Activated CD4-positive, alpha-beta T cell treated with anti-CD3 and anti-CD28 coated beads, Interleukin-2, amount 50 U/mL, for 1 hour (primary cell): ENCODE measurements at places on chromosomes 1 and 21.
A peak's percentile ranks its signal among the peaks of the same experiment; 100 is the strongest.

DNA sequence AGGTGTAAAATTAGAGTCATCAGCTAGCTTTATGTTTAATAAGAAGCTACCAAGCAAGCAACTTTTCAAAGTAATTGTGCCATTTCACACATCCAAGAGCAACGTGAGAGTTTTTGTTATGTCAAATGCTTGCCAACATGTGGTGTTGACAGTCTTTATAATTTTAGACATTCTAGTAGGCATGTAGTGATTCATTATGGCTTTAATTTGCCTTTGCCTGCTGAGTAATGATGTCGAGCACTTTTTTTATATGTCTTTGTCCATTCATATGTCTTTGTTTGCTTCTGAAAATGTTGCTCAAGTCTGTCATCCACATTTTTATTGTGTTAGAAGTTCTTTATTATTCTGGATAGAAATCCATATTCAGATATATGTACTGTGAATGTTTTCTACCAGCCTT is 21.4 kb upstream of the CHIT1 start:
- no peak for DNase-seq

DNA sequence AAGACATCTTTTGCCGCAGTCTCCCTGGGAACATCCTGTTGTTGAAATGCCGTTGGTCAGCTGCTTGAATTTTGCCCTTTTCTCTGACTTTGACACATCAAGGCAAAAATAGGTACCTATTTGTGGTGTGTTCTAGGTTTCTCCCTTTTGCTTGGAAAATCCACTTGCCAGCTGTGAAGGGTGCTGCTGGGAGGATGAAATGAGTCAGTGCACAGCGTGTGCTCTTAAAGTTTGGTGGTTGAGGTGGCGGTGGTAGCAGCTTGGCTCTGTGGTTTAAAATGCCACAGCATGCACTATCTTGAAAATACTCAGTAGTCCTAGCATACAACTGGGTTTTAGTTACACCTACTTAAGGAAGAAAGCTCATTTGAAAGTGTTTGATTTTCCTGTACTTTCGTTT is 183.8 kb downstream of the DHRS3 start:
- peak; percentile 46 for DNase-seq

DNA sequence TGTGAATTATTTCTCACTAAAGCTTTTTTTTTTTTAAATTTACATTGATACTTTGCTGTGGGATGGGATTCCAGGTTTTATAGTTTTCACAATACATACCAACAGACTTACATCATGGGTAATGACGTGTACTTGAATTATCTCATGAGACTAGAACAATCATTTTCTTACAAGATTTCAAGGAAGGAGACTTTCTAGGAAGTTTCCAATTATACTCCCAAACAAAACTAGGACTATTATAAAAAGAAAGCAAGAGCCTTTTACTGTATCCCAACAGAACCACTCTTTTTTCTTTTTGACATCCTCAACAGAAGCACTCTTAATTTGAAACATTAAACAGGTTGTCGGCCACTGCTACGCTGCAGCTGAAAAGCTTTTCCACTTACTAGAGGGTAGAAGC is 48.7 kb downstream of the TESK2 start:
- DNase-seq: no peak

GRCh38 chr1:30695439-30695841 is 27.9 kb downstream of the MATN1 start:
- DNase-seq: no peak

GRCh38 chr21:45630066-45630694 is 13.3 kb upstream of the PCBP3 start:
- DNase-seq: no peak

DNA sequence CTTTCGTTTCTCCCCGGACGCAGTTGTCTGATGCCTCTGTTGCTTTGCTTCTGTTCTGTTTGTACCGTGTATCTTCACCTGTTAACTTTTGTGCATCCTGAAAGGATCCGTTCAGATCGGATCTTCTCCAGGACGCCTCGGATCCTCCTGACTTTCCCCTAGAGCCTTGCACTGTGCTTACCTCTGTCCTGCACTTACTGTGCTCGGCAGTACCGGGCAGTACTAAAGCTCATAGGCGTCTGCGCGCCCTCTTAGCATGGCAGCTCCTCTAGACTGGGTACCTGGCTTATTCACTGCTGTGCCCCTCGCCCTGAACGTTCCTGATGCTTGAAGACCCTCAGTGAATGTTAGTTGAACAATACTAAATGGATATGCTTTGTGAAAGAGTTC is 934 bp downstream of the SCP2 start:
- no peak for DNase-seq

DNA sequence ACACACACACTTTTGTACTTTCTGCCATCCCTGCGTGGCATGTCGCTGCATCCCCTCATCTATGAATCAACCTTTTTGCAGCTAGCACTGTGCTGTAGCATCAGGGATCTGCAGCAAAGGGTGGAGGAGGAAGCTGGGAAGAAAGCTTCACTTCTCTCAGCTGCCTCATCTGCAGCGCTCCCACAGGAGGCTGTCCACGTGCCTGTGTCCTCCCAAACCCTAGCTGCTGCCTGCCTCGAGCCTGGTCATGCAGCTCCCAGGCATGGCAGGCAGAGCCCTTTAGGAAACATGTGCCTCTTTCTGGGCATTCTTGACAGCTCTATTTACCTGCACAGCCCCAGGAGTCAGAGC is 262.1 kb upstream of the SGIP1 start:
- DNase-seq: no peak

DNA sequence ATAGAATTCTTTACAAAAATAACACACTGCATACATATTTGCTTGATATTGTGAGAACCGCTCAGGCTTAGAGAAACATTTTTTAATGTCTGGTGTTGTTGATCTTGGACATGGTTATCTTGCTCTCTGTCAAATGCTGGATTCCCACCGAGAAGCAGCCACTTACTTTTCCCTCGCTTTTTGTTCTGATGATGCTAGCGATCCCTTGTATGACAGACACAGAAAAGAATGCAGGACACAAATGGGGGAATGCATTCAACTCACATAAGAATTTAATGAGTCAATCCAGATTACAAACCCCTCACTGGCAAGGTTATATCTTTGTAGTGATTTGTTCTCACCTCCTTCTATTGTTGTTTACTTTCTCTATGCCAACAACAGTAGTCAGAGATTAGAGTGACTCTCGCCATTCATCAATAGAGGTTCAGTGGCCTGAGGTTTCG is 76.8 kb upstream of the AKT3 start:
- DNase-seq: no peak

GRCh38 chr1:83499998-83500397 is 498.9 kb downstream of the TTLL7 start:
- DNase-seq: no peak

GRCh38 chr1:197600751-197601150 is 174.5 kb downstream of the DENND1B start:
- no peak for DNase-seq

GRCh38 chr1:243394601-243395464 is 139.0 kb downstream of the SDCCAG8 start:
- DNase-seq: no peak

- DNase-seq: no peak
Observed at GRCh38 chr1:234997201-234997895, 131.3 kb downstream of the TOMM20 start.

- DNase-seq: no peak
Observed at GRCh38 chr1:86938450-86938849, 24.0 kb downstream of the HS2ST1 start.

DNA sequence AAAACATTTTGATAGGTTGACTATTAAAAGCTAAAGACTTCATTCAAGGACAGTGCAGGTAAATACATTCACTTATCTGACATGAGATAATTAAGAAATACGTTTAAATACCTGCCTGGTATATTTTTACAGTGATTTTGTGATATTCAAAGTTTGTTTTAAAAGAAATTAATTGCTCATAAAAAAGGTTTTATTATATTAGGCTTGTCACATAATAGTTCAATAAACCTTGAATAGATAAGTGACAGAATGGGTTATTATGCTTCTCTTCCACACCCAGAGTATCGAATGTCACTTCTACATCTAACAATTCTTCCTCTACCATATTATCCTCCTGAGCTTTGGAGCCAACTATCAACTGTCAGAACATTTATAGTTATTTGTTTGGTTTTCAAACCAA is 60.0 kb downstream of the LTN1 start:
- no peak for DNase-seq

GRCh38 chr1:97088391-97088790 is 366.8 kb downstream of the PTBP2 start:
- DNase-seq: no peak

- no peak for DNase-seq
Observed at GRCh38 chr1:198837278-198838021, 198.6 kb downstream of the PTPRC start.

GRCh38 chr1:241235256-241235897 is 121.6 kb downstream of the RGS7 start:
- DNase-seq: no peak

DNA sequence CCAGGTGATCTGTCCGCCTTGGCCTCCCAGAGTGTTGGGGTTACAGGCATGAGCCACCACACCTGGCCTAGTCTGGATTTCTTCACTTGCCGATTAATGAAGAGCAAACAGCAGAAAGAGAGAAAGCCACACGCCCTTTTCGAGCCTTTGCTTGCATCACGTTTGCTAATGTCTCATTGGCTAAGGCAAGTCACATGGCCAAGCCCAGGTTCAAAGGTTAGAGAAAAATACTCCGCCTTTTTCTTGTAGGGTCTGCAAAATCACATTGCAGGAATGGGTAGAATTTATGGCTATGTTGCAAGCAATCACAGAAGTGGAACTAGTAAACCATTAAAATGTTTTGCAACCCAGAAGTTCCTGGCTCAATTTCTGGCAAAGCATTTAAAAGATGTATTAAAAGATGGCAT is 26.8 kb upstream of the BACH1 start:
- DNase-seq: no peak

DNA sequence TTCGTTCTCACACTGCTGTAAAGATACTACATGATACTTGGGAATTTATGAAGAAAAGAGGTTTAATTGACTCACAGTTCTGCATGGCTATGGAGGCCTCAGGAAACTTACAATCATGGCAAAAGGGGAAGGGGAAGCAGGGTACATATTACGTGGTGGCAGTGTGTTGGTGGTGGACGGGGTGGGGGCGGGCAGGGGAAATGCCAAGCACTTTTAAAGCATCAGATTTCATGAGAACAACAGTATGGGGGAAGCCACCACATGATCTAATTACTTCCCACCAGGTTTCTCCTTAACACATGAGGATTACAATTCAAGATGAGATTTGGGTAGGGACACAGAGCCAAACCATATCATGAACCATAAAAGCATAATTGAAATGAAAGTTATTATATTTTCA is 88.5 kb downstream of the UBE2U start:
- no peak for DNase-seq

- no peak for DNase-seq
Observed at GRCh38 chr1:116147114-116147510, 35.9 kb downstream of the MAB21L3 start.

- DNase-seq: no peak
Observed at GRCh38 chr1:108627951-108628350, 32.9 kb downstream of the HENMT1 start.
